ENCODE measurements at places on chromosomes 16 and 17. TPM values are rescaled to one million over a fixed set of nuclear protein-coding genes. Genes with fewer than 3 reads are reported as not detected.

Gene RNPS1
- total RNA-seq, result 125 TPM

Gene BCAR1
- 126 TPM for total RNA-seq

DNA sequence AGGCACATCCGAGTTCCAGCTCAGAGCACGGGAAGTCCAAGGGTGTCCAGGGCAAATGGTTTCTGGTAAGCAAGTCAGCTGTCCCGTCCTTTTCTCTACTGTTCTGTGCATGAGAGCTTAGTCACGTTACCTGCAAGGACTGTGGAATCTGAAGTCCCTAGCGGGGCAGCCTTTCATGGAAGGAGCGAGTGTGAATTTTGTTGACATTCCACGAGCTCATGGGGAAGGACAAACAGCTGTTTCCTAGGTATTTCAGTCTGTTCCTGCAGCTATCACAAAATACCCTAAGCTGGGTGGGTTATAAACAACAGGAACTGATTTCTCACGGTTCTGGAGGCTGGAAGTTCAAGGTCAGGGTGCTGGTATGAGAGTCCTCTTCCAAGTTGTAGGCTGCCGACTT is 109.2 kb downstream of the SDR42E1 start:
- H3K4me3 ChIP-seq, result no peak overlapping the region
- H3K27ac ChIP-seq, result peak overlapping the region; percentile 49
- peaks cover 2% of the 10 kb centered on the region for H3K4me1 ChIP-seq
- no peaks in the 10 kb centered on the region for H3K27me3 ChIP-seq
- peaks cover 100% of the 10 kb centered on the region for H3K36me3 ChIP-seq

DNA sequence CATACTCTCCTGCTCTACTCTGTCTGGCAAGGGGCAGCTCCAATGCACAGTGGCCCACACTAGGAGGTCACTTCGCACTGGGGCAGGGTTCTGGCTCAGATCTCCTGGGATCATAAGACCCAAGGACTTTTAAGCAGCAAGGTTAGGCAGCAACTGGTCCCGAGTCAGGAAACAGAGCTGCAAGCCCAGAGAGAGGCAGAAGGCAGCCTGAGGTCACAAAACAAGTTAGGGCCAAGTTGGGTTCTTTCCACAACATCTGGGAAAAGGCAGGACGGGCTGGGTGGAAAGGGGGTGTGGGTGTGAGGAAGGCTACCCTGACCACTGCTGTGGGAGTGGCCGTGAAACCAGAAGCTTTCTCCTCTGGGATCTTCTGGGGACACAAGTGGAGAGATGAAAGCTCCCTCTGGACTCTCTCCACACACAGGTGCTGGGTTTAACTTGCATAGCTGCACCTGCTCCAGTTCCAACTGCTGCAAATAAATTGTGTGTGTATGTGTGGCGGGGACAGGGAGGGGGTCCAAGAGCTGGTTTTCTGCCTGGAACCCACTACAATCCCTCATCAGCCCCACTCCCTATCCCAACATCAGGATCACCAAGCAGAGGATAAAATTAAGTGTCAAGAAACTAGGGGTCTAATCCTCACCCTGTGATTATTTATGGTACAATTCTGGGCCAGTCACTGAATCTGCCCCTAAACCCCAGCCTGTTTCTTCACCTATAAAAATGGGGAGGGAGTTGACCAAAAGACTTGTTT is 8.0 kb upstream of the TSPOAP1 start:
- peaks cover 85% of the 10 kb centered on the region for H3K4me1 ChIP-seq
- H3K36me3 ChIP-seq, result peaks cover 1% of the 10 kb centered on the region
- peak; percentile 77 for DNase-seq
- peak overlapping the region; percentile 37 for H3K4me3 ChIP-seq
- H3K27me3 ChIP-seq, result no peaks in the 10 kb centered on the region

GRCh38 chr16:84109598-84110335 is 7.0 kb downstream of the MBTPS1 start:
- DNase-seq, result no peak
- H3K4me3 ChIP-seq, result no peak overlapping the region
- H3K4me1 ChIP-seq, result peaks cover 99% of the 10 kb centered on the region
- H3K36me3 ChIP-seq, result no peaks in the 10 kb centered on the region
- H3K27ac ChIP-seq, result no peak overlapping the region

DNA sequence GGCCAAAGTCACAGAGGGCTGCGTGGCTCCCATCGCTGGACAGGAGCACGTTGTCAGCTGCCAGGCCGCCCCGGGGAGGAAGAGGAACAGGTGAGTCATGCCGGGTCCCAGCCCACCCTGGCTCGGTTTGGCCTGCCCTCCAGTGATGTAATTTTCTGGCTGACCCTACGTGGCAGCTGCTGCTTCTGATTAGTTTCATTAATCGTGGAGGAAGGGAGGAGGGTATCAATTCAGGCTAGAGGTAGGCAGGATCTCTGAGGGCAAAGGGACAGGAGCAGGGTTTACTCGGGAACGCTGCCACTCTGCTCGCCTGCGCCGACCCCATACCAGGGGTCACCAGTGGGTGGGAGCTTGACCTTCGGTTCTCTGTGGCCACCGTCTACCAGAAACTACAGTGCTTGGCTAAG is 11.7 kb upstream of the SPATA32 start:
- no peak overlapping the region for H3K27ac ChIP-seq
- H3K4me1 ChIP-seq, result peaks cover 18% of the 10 kb centered on the region
- H3K27me3 ChIP-seq, result no peaks in the 10 kb centered on the region
- H3K36me3 ChIP-seq, result peaks cover 54% of the 10 kb centered on the region
- no peak overlapping the region for H3K4me3 ChIP-seq

Gene CTRB2
- total RNA-seq, result 3.7 TPM

Gene PDF
- 9.4 TPM for total RNA-seq

Gene TIMM22
- 9.7 TPM for total RNA-seq

Gene ACSM2A
- total RNA-seq, result 0.43 TPM

DNA sequence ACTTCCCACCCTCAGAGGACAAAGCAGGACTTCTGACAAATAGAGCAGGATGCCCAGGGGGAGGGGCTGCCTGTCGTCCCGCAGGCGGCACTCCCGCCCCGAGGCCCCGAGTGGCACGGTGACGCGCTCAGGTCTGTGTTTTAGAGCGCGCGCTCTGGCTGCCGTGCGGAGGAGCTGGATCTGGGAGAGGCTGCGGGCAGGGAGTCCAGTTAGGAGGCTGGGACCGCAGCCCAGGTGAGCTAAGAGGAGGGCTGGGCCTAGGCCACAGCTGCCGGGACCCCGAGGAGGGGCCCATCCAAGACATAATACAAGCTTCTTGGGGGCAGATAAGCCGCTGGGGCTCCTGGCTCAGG is 6.4 kb downstream of the DOC2A start:
- H3K4me1 ChIP-seq, result peaks cover 19% of the 10 kb centered on the region
- H3K36me3 ChIP-seq, result peaks cover 17% of the 10 kb centered on the region
- peaks cover 14% of the 10 kb centered on the region for H3K27me3 ChIP-seq
- H3K27ac ChIP-seq, result no peak overlapping the region
- no peak overlapping the region for H3K4me3 ChIP-seq
- DNase-seq, result peak; percentile 70

DNA sequence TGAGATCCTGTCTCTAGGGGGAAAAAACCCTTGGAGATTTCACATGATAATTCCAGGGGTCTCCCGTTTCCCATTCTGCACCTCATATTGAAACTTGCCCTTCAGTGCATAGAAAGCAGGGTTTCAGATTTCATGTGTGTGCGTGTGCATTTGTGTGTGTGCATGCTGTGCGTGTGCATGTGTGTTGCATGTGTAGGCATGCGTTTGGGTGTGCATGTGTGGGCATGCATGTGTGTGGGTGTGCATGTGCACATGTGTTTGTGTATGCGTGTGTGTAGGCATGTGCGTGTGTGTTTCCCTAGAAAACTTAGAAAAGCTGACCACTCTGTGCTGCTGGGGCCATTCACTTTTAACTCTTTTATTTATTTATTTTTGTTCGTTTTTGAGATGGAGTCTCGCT is 40.0 kb downstream of the IL21R start:
- no peak overlapping the region for H3K27ac ChIP-seq
- H3K36me3 ChIP-seq, result peaks cover 59% of the 10 kb centered on the region
- peaks cover 9% of the 10 kb centered on the region for H3K4me1 ChIP-seq

- no peaks in the 10 kb centered on the region for H3K4me1 ChIP-seq
- no peaks in the 10 kb centered on the region for H3K36me3 ChIP-seq
- H3K27ac ChIP-seq, result no peak overlapping the region
These were observed 167.1 kb downstream of the HAPSTR1 start for GRCh38 chr16:9258423-9259051.

DNA sequence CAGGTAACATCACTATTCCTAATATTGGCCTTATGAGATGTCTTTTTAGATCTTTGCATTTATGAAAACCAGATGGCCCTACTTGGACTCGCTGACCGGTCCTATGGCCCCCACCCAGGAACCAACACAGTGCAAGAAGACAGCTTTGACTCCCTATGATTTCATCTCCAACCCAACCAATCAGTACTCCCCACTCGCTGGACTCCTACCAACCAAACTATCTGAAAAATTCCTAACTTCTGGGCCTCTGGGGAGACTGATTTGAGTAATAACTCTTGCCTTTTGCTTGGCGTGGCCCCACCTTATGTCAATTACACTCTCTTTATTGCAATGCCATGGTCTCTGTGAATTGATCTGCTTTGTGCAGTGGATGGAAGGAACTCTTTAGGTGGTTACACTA is 828.9 kb downstream of the CDH11 start:
- no peak overlapping the region for H3K27ac ChIP-seq
- DNase-seq, result no peak
- no peaks in the 10 kb centered on the region for H3K27me3 ChIP-seq
- H3K36me3 ChIP-seq, result no peaks in the 10 kb centered on the region
- H3K4me3 ChIP-seq, result no peak overlapping the region

DNA sequence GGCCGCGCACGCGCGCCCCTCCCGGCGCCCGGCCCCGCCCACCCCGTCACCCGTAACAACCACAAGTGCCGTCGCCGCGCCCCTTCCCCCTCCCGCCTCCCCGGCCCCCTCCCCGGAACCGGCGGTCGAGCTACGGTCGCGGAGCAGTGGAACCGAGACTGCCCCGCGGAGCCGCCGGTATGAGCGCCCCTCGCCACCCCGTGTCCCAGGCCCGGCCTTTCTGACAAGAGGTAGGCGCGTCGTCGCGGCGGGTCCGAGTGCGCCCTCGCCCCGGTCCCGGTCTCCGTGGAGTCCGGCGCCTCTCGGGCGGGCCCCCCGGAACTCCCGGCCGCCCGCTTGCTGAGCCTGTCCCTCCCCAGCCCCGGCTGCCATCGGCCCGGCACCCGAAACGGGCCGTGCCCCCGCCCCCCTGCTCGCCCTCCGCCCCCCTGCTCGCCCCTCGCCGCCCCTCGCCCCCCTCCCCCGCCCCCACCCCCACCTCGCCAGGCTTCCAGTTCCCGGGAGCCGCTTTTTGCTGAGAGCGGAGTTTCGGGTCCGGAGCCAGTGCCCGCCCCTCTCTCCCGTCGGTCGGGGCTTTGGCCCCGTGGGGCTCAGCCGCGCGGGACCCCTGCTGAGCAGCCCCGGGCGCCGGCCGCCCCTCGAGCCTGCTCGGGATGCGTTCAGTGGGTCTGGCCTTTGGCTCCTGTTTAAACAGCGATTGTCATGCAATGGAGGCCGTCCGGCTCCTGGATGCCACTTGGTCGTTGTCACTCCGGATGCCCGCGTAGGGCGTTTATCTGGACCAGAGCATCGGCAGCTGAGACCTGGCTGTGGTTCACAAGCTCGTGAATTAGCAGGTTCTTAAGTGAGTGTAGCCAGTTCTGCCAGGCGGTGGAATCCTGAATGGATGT is at the start of gene SEC14L1:
Gene SEC14L1 (plus strand): TSS at position 92 of the 890 bp plus-strand sequence. CDS start 2,628 bp downstream, outside the sequence.
- DNase-seq, result peak; percentile 90
- H3K27me3 ChIP-seq, result no peaks in the 10 kb centered on the region
- H3K4me3 ChIP-seq, result peak within 1 kb of the TSS; percentile 70
- H3K4me1 ChIP-seq, result peaks cover 40% of the 10 kb centered on the region
- H3K27ac ChIP-seq, result peak within 1 kb of the TSS; percentile 100
- peaks cover 6% of the 10 kb centered on the region for H3K36me3 ChIP-seq

DNA sequence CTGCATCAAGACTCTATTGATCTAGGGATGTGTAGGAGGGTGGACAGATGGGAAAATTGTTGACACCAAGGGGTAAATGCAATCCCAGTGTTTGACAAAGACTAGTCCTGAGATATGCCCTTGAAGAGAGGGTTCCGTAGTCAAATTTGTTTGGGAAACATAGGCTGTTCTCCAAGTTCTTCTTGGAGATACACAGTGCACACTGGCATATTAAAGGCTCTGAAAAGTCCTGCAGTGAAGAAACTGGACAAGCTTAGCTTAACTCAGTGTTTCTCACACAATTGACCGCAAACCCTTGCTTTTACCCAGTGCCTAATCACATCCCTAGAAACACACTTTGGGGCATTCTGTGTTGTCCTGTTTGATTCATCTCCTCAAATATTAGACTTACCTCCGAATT is 10.8 kb downstream of the DHRS7C start:
- H3K27me3 ChIP-seq, result peaks cover 7% of the 10 kb centered on the region
- H3K36me3 ChIP-seq, result no peaks in the 10 kb centered on the region
- H3K4me1 ChIP-seq, result no peaks in the 10 kb centered on the region
- no peak for DNase-seq
- H3K27ac ChIP-seq, result no peak overlapping the region

Gene KRT31
- not detected for total RNA-seq

Gene C17orf67
- total RNA-seq, result 5.9 TPM

DNA sequence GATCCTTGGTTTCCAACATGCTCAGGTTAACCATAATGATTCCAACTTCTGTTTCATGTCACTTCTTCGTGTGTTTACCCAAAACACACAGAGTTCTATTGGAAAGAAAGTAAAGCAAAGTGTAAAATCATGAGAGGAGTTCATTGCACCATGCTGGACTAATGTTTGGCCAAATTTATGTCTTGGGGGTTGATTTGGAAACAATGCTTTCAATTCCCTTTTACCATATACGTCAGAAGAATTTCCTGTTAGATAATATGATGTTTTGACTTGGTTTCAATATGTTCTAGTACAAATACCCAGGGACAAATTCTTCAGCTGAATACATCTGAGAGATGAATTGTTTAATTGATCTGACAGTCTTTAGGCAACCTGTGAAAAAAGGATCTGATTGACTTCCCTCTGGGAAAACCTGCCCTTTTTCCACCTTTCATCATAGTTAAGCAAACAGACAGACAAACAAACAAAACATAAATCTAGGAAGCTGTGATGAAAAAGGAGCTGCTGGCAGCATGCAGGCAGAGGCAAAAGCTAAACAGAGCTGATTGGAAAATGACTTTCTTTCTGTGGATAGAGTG is 26.0 kb upstream of the MPHOSPH6 start:
- H3K4me1 ChIP-seq, result no peaks in the 10 kb centered on the region
- H3K36me3 ChIP-seq, result no peaks in the 10 kb centered on the region
- no peak for DNase-seq
- H3K27ac ChIP-seq, result no peak overlapping the region
- H3K4me3 ChIP-seq, result no peak overlapping the region

Gene RNF151
- total RNA-seq, result not detected

Gene TBC1D3B
- 10.7 TPM for total RNA-seq

- no peaks in the 10 kb centered on the region for H3K36me3 ChIP-seq
- peak overlapping the region; percentile 81 for H3K27ac ChIP-seq
- peaks cover 25% of the 10 kb centered on the region for H3K4me1 ChIP-seq
- no peak overlapping the region for H3K4me3 ChIP-seq
- H3K27me3 ChIP-seq, result no peaks in the 10 kb centered on the region
- no peak for DNase-seq
These were observed 11.2 kb upstream of the SLC47A2 start for GRCh38 chr17:19727501-19728078.
